ENCODE measurements at places on chromosomes 7 and 10.

GRCh38 chr7:133770863-133771492 lies 356.2 kb upstream of the LRGUK start:
- no peak for DNase-seq

GRCh38 chr7:110105840-110106239 lies 985.1 kb upstream of the LRRN3 start:
- DNase-seq, result no peak

DNA sequence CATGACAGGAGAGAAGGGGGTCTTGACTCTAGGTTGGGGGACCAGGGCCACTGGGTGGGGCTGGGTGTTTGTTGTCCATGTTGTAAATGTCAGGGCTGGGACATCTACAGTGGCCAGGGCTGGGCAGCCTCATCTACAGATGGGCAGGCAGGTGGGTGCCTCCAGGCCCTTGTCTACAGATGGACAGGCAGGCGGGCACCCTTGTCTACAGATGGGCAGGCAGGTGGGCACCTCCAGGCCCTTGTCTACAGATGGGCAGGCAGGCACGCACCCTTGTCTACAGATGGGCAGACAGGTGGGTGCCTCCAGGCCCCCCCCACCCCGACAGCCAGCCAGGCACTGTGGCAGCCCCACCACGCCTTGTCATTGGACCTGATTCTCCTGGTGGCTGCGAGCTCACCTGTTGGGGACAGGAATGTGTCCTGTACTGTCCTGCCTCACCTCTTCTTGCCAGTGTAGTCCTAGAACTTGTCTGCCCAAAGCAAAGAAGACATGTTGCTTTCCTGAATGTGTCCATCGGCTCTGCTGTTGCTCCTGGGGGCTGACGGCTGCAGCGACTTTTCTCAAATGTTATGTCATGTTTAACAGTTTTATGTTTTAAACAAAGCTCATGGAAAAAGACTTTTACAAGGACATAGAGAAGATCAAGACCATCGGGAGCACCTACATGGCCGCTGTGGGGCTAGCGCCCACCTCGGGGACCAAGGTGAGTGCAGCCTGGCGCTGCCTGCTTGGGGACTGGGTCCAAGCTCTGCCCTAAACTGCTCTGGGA lies 129.9 kb downstream of the ADCY1 start:
- DNase-seq, result no peak

GRCh38 chr10:122379041-122379440 lies 4.5 kb downstream of the PLEKHA1 start:
- DNase-seq, result no peak

- DNase-seq, result no peak
These were observed 560.9 kb downstream of the DNAJB6 start for GRCh38 chr7:157897681-157898080.

DNA sequence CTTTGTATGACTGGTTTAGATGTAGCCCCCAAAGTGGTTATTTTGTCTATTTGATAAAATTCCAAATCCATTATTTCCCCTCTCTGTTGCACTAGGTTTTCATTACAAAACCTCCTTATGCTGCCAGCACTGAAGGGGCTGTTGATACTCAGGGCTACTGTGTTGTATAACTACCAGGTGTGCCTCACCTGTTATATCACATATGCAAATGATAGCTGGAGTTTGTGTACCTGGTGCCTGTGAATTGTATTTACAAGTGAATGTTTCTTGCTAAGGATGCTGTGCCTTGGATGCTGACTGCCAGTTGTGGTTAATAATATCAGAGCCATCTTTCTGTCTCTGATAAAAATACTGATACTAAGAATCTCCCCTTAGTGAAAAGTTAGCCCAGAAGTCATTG lies 84.8 kb upstream of the CCDC6 start:
- DNase-seq, result no peak

GRCh38 chr7:133941496-133941895 lies 185.6 kb upstream of the LRGUK start:
- DNase-seq, result no peak

All from CD4-positive, alpha-beta T cell treated with Interleukin-4 for 1 hour (primary cell).